Fibroblast of skin of right quadriceps (primary cell): ENCODE measurements at places on chromosomes 2 and 18.

DNA sequence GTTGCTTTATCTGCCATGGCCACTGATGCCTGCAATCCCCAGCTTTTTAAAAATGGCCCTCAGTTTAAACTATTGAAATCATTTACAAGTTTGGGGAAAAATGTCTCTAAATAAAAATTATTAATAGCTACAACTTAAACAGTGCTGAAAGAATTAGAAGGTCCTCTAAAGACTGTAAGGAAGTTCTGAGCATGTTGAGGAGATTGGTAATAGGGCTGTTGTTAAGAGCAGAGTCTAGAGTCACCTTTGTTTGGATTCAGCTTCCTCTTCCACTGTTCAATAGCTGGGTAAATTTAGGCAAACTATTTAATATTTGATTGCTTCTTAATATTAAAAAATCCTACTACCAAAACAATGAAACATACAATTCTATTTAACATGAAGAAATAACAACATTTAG, 1127.1 kb upstream of the DDX18 start:
- DNase-seq = no peak

DNA sequence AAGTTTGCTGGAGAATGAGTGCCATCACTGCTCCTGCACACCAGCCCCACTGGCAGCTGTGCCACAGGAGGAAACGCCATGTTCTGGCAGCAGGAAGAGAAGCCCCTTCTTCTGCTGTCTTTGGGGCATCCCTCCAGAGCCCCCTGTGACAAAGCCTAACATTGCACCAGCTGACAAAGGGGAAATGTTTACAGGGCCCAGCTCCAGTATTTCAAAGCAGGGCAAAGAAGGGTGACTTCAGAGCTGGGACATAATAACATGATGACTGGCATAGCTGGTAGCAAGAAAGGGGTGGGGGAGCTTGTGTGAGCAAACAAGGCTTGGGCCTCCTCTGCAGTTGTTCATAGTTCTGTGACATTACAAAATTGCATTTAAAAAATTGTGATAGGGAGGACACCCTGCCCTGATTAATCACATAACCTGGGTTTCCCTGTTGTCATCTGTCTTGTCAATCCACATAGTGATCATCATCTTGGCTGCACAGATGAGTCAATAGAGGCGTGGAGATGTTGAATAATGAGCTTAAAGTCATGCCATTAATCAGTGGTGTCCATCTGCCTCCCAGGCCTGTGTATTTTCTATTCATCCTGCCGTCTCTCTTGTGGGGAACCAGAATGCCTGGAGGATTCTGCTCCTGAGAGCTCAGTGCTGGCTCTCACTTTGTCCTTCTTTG, 29.1 kb upstream of the PDIA6 start:
- DNase-seq = no peak

DNA sequence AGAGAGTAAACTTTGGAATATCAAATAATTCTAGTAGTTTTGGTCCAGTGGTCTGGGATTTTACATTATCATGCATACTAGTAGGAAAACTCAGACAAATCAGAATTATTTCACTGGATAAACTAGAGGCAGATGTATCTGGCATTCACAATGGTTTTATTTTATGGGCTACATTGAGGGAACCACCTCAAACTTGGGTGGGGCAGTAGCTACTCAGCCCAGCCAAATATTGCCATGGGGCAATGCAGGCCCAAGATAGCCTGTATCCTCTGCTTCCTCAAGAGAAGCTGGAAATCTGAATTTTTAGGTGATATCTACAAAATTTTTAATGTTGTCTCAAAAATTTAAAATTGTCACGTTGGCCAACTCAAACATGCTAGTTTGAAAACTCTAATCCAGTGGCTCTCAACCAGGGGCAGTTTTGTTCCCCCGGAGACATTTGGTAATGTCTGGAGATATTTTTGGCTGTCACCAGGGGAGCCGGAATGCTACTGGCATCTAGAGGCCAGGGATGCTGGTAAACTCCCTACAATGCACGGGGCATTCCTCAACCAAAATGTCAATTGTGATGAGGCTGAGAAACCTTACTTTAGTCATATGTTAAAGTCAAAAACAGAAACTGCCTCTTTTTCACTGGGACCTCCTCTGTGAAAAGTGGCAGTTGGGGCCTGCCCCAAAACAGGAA, 172.8 kb upstream of the SPRED2 start:
- no peak for DNase-seq

GRCh38 chr2:36489281-36489680, 108.7 kb downstream of the FEZ2 start:
- DNase-seq = peak; percentile 90

GRCh38 chr2:135162377-135162776, 110.3 kb downstream of the RAB3GAP1 start:
- no peak for DNase-seq

- DNase-seq = no peak
Measured at GRCh38 chr2:10752236-10752635, 30.8 kb downstream of the ATP6V1C2 start.
